Activated naive CD4-positive, alpha-beta T cell (primary cell): ENCODE measurements at places on chromosomes 6 and 20.

DNA sequence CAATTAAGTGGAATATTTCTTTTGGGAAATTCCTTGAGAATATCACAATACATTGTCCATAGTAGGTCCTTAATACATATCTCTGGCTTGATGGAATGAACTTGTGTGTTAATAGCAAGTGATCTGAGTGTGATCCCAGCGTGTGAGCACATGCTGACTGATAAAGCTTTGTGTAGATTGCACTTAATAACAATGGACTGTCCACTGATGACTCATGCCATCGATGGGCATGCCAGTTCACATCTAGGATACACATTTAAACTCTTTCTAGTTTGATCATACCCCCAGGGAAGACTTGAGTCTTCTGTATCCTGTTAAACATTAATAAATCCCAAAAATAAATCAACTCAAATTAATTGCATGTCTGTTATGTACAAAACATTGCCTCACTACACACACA, 454.3 kb upstream of the SPTLC3 start:
- DNase-seq = no peak

DNA sequence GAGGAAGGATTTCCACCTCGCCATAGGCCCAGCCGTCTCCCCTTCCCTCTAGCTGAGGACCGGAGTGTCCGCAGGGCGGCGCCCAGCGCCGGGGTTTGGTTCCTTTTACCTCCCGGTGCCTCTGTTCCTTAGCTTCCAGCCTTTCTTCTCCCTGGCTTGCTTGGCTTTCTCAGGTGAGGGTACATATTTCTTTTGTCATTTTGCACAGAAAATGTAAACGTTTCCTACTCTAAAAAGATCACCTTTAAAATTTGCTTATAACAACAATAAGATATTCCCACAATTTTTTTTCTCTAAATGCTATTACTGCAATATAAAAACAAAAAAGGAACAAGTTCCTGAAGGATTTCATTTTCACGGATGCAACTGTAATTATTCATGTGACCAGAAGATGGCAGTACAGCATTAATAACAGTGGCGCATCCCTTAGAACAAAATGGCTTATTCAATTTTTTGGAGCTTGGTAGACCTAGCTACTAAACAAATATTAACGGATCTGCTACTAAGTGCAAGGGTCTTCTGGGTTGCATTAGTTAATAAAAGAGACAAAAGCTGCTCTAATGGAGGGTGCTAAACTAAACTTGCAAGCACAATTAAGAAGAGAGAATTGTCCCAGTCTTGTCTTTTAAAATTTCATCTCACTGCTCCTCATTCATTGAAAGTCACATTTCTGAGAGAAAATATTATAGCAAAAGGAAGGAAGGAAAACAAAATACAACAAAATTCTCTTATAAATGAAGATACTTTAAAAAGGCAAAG, 172.9 kb downstream of the ADGRG6 start:
- no peak for DNase-seq

DNA sequence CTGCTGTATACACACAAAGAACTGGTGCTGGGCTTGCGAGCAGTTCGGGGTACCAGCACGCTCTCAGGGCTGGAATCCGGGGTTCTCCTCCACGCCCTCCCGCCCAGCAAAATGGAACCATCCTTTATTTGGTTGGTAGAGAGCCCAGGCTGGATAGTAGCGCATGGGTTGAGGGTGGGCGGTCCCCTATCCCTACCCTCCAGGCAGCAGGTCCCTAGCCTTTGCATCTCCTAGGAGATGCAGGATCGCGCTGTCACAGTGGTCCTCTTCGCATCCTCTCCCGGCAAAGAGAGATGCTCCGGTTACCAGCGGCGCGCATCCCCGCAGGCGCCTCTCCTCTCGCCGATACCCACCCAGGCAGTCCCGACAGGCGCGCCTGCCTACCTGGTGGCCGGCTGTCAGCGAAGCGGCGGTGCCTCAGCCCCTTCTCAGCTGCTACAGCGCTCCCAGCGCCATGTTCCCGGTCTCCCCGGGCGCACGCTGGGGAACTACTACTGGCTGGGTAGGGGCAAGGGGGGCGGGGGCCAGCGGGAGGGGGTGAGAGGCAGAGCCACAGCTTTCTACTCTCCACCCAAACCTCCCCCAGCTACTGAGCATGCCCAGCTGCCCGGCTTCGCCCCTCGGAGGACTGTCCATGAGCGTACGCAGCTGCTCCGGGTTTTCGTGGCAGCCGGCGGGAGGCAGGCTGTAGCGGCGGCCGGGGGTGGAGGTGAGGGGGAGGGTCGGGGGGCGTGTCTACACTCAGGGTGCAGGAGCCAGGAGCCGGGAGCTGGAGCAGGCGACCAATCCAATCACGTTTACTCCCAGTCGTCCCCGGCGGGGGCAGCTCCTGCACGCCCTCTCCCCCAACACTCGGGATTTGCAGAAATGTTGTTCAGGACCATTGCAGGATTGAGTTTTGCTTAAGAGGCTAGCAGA, at the start of gene PAK5:
Gene PAK5 (minus strand): TSS at position 699 of the 918 bp plus-strand sequence. CDS start 194,748 bp downstream, outside the sequence.
- no peak for DNase-seq

GRCh38 chr6:17714879-17715851, 8.4 kb upstream of the NUP153 start:
- DNase-seq = no peak

DNA sequence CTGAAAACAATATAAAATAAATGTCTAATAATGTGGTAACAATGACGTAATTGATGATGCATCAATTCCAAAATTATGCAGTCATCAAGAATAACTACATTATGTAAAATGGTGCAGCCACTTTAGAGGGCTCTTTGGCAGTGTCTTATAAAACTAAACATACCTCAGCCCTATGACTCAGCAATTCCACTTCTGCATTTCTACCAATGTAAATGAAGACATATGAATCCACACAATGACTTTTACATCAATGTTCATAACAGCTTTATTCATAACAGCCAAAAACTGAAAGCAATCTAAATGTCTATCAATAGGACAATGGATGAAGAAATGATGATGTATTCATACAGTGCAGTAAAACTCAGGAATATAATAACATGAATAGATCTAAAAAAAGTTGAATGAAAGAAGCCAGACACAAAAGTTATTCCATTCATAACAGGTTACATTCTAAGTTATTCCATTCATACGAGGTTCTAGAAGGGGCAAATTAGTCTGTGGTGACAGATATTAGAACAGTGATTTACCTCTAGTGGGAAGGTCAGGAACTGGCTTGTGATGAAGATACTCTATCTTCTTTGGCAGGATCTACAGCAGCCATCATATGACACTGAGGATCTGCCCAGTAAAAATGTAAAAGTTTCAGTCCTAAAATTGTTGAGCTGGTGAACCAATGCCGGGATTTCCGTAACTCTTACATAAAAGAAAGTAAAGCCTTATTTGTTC, 396.1 kb downstream of the PLCB1 start:
- no peak for DNase-seq

GRCh38 chr6:4394786-4395185, 259.4 kb upstream of the ECI2 start:
- no peak for DNase-seq

- no peak for DNase-seq
Measured at GRCh38 chr20:52889225-52889624, 82.9 kb upstream of the TSHZ2 start.

DNA sequence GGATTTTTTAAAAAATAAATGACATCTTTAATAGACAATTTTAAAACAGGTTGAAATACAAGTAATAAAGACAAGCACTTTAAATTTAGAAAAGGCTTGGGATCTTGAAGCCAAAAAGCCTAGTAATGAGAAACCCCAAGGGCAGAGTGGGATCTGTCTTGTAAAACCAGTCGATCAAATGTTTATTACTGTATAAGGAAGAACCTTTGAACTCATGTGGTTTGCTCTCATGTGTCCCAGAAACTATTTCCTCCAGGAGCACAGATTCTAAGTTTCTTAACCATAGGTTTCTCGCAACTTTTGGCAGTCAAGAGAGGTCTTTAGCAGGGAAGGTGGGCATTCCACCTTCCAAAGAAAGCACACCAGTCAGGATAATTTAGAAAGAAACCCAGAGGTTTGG, 541.7 kb upstream of the BTBD3 start:
- DNase-seq = no peak

DNA sequence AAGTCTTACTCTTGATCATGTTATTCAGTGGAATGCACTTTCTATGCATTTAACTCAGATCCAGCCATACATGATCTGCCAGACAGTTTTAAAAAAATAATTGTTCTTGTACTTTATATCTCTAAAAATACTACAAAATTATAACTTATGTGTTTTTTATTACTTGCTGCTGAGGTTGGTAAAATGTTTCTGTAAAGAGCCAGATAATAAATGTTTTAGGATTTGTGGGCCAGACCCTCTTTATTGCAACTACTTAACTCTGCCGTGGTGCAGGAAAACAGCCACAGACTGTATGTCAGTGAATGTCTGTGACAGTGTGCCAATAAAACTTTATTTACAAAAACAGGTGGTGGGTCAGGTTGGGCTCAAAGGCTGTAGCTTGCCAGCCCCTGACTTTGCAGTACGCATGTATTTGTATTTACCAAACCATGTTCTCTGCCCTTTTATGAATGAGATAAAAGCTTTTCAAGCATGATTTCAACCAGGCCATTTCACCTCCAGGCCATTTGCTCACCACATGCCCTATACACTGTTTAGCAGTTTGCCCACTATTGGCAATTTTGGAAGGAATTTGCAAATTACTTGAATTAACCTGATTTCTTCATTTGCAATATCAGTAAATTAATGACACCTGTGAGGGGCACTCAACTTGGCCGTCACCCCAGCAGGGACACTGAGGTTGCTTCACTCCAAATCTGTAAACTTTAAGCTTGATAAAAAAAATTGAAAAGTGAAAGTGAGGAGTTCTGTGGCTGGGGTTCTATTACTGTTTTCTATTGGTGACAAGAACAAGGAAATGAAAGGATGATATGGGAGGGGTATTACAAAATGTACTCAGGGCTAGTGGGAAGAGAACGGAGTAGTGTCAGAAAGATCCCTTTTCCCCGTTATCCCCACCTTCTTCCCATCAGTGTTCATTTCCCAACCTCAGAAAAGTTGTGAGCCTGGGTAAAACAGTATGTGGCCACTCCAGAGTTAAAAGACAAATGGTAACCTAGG, 133.4 kb downstream of the CEBPB start:
- DNase-seq = no peak

DNA sequence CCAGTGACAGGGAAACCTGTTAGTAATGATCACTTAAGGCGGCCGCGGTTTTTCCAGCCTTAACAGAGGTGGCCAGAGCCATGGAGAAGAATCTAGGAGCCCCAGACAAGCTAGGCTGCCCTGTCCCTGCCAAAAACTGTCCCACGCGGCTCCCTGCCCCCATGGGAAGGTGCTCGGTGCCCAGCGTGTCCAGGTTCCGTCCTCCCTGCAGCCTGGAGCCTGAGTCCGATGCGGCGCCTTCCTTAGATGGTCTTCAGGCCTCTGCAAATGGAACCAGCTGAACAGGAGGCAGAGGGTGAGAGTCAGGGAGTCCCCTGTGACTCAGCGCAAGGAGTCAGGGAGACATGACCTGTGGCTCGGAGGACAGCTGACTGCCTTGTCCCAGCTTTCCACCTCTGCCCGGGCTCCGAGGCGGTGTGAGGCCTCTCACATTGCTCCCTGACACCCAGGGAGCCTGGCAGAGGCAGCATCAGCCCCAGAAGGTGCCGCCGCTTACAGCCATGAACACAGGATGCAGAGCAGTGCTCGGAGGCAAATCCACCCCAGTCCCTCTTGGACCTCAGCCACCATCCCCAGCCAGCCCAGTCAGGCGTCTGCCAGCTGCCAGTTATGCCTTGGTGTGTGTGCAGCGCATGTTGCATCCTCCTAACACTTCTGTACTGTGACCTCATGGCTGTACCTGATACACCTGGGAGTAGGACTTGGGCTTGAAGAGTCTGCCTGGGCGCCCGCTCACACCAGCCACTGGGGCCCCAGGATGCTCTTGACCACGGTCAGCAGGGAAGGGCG, 377.7 kb downstream of the CDH4 start:
- DNase-seq = no peak

DNA sequence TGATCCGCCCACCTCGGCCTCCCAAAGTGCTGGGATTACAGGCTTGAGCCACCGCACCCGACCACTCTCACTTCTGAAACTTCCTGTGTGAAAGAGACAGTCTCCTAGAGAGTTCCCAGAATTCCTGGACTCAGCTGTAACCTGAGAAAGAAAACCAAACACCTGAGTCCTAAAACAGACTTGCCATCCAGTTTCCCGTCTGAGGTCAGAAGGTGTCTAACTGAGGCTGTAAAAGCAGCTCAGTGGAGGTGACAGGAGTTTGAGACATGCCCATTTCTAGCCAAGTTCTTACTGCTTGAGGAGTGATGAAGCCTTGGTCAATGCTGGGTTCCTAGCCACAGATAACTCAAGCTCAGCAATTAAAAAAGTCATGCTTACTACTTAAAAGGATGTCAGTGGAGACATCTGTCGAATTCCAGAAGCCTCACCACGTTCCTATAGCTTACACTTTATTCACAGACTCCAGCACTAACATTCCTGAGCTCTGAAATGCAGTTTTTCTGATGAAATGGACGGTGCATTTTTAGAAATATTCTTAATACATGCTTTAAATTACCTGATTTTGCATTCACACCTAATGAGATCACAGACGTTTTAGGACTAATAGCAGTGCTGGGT, 6.1 kb downstream of the UQCC2 start:
- DNase-seq = no peak

DNA sequence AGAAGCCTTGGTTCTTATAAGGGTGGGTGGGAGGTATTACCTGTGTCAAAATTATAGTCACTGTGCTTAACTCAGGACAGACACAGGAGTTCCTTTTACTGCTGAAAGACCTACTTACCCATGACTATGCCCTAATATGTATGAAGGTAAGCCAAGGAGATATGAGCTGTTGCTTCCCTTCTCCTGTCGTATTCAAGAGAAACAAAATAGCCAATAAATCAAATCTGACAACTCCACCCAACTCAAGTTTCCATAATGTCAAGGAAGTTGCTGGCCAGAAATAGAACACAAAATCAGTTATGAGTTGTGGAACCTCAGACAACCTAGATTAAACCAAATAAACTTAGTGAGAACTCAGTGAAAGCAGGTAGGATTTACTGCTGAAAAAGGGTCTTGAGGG, 25.1 kb downstream of the ZNF133 start:
- DNase-seq = no peak

- DNase-seq = no peak
Measured at GRCh38 chr20:50286609-50287008, 96.0 kb downstream of the CEBPB start.

DNA sequence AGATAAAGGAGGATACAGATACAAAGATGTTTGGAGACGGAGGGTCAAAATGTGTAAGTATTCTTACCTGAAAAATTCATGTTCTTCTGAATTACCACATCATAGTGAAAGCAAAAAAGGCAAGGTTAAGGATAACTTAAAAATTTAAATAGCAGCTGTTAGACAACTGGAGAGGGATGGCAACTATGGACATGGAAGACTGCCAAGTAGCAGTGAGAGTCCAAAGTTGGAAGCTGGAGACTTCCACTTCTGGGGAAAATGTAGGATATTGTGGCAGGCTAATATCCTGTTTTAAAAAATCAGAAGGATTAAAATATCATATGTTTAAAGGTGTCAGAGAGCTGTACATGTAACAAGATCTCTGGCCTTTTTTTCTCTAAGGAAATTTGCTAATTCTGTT, 29.8 kb downstream of the SYCP2 start:
- DNase-seq = no peak

GRCh38 chr6:75180864-75181263, 25.0 kb downstream of the COL12A1 start:
- DNase-seq = no peak
